B cell (primary cell): ENCODE measurements at places on chromosomes 7 and 10. TPM values are rescaled to one million over a fixed set of nuclear protein-coding genes. Genes with fewer than 3 reads are reported as not detected.
A peak's percentile ranks its signal among the peaks of the same experiment; 100 is the strongest.

DNA sequence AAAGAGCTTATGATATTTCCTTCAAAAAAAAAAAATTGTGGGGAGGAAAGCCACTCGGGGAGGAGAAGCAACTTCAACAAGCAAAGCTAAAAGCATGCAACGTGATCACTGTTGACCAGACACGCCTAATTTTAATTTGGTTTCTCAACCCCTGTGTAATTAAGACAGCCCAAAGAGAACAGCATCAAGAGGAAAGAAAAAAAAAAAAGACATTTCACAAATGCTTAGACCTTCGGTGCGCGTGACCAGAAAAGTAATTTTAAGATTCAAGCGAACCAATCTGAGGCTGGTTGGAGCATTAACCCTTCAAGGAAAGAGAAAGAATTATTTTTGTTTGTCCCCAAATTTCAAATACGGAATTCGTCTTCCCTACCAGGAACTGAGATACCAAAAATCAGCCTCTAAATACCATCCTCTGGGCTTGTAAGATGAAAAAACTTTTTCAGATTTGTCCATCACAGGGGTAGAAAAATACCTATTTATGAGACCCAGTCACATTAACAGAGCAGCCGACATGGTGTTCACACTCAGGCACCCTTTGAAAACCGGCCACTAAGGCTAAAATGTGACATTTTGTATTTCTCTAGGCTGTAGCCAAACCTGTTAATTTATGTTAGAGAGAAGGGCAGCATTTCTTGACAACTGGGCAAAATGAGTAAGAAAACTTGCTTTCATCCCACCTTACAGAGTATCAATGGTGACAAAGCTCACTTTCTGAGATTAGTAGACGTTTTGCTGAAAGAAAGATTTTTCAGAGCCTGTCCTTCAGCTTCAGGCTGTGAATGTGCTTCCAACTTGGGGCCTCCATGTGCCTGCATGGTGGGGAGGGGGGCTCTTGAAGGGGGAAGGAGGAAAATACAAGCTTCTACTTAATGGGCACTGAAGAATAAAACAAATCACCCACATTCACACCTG lies 179.9 kb upstream of the KLF14 start:
- H3K27me3 ChIP-seq: no peaks in the 10 kb centered on the region
- no peak for DNase-seq
- peak overlapping the region; percentile 98 for H3K4me3 ChIP-seq
- peaks cover 2% of the 10 kb centered on the region for H3K36me3 ChIP-seq

GRCh38 chr7:5574770-5575269 lies 151.2 kb upstream of the TNRC18 start:
- DNase-seq: no peak
- H3K36me3 ChIP-seq: no peaks in the 10 kb centered on the region
- H3K4me3 ChIP-seq: no peak overlapping the region
- H3K27ac ChIP-seq: no peak overlapping the region
- H3K27me3 ChIP-seq: no peaks in the 10 kb centered on the region

DNA sequence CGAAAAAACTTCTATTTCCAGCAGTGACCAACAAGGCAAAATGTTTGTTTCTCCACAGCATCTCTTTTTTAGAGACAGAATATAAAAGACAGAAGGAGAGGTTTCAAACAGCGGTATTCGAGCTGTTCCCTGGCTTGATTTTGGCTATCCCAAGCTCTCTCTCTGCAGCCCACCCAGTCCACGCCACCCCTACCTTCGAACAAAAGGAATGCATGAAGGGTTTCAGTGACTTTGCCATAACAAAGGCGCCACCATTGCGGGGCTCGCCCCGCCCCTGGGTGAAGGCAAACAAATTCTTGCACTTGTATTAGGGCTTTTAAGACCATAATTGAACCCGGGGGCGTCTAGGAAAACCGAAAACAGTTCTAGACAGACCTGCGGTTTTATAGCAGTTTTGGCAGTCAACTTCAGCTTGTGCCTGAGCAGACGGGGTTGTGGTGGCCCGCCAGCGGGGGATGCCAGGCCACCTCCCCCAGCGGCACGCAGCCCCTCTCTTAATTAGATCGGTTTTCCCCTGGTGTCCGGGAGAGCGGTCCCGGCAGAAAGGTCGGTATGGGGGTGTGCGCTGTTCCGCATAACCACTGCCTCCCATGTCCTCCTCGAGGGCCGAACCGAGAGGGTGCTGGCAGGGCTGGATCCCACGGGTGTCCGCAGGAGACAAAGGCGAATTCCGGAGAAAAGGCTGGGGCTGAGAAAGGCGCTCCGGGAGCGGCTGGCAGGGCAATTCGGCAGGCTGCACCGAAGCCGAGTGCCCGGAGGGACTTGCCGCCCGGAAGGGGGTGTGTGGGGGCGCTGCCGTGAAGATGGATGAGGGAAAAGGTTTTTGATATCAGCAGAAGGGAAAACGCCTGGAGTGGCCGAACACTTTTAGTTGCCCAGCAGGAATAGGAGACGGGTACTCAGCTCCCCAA lies 2.7 kb upstream of the HOXA11 start:
- H3K36me3 ChIP-seq: no peaks in the 10 kb centered on the region
- no peak overlapping the region for H3K4me3 ChIP-seq
- H3K4me1 ChIP-seq: peaks cover 81% of the 10 kb centered on the region
- peak; percentile 40 for DNase-seq
- H3K27ac ChIP-seq: no peak overlapping the region

The DIP2C gene
- 1.3 and 2.8 TPM in 2 replicates for polyA plus RNA-seq

- DNase-seq: no peak
- peaks cover 2% of the 10 kb centered on the region for H3K27me3 ChIP-seq
- no peak overlapping the region for H3K27ac ChIP-seq
- H3K36me3 ChIP-seq: no peaks in the 10 kb centered on the region
These were observed 28.6 kb upstream of the INSIG1 start for GRCh38 chr7:155268921-155269650.

GRCh38 chr10:58781873-58782488 lies 269.3 kb downstream of the BICC1 start:
- H3K4me3 ChIP-seq: no peak overlapping the region
- H3K27me3 ChIP-seq: no peaks in the 10 kb centered on the region
- no peaks in the 10 kb centered on the region for H3K4me1 ChIP-seq

GRCh38 chr7:69892790-69893189 lies 294.5 kb downstream of the AUTS2 start:
- H3K27ac ChIP-seq: no peak overlapping the region
- H3K27me3 ChIP-seq: no peaks in the 10 kb centered on the region
- no peak overlapping the region for H3K4me3 ChIP-seq
- DNase-seq: no peak

DNA sequence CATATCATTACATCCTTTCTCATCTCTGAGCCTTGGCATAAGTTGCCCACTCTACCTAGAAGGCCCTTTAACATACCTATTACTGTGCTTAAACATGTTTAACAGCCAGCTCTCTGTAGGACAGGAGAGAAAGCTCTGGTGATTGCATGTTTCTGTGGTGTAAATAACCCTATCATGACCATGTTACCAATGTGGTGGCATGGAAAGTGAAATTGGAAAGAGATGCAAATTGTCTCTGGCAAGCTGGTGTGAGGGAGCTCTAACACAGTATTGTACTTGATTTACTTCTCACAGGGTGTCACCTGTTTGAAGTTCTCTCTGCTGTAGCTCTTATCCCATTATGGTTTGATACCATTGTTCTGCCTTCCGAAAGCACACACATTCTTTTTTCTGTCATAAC lies 231.8 kb upstream of the DKK1 start:
- H3K27ac ChIP-seq: no peak overlapping the region
- H3K4me1 ChIP-seq: no peaks in the 10 kb centered on the region
- no peak overlapping the region for H3K4me3 ChIP-seq
- no peak for DNase-seq
- no peaks in the 10 kb centered on the region for H3K27me3 ChIP-seq
- no peaks in the 10 kb centered on the region for H3K36me3 ChIP-seq

The GNAT3 gene
- not detected in 2 replicates for polyA plus RNA-seq

DNA sequence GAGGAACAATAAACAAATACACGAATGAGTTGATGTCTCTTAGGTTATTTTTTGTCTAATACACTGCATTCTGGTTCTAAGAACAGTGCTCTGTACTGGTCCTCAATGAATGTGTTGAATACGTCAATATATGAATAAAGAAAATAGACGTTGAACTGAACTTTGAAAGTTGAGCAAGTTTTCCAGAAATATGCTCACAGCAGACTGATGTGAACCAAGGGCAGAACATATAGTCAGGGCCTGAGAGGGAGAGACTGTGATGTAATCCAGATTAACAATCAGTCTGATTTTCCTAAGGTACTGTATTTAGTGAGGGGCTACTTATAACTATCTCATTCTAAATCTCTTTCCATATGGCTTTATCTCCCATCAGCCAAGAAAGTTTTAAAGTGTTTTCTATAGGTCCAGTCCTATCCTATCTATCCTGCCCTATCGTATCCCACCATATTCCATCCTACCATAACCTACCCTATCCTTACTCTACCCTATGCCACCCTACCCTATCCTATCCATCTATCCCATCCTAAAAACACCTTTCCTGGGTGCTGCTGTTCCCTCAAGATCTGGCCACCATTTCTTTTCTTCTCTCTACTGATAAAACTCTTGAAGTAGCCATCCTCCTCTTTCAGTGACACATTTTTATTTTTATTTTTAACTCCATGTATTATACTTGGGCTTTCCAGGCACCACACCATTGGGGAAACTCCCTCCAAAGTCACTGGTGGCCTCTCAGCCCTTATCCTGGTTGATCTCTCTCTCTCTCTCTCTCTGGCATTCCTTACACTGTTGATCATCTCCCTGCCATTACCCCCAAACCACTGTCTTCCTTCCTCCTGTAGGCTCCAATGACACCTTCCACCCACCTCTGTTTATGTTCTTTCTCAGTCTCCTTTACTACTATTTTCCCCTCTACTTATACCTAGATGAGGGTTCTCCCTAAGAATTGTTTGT lies 212.3 kb upstream of the SLC26A5 start:
- no peaks in the 10 kb centered on the region for H3K4me1 ChIP-seq
- DNase-seq: no peak
- H3K27ac ChIP-seq: no peak overlapping the region
- H3K36me3 ChIP-seq: no peaks in the 10 kb centered on the region
- H3K27me3 ChIP-seq: no peaks in the 10 kb centered on the region

- no peaks in the 10 kb centered on the region for H3K36me3 ChIP-seq
- H3K27me3 ChIP-seq: no peaks in the 10 kb centered on the region
- no peak for DNase-seq
- no peak overlapping the region for H3K27ac ChIP-seq
These were observed 37.8 kb upstream of the LRRC17 start for GRCh38 chr7:102874966-102875365.

DNA sequence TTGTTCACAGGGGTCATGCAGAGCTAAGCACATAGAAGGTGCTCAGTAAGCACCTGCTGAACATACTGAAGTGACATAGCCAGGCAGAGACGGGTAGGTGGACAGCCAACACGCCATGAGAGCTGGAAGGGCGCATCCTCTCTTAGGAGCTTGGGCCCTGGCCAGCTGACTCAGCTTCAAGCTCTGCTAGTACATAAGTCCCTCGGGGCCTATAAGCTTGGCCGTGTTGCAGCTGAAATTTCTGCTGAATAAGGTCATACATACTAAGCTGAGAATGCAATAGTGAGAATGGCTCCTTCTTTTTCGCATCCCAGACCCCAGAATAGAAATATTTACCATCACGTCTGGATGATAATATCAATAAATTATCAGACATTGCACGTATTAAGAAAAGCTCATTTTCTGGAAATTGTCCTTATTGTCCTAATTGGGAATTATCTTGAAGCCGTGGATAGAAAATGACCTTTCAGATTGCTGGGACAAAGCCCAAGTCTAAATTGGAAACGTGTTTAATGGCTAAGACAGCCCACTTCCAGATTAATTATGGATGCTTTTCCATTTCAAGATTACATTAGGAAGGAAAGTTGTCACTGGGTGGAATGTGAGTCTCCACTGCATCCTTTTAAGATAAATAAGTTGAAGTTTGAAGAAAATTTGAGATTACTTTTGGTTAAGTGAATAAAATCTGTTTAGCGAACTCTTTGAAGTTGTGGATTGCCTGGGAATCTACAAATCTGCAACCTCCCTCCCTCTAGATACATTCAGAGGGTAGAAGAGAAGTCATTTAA lies 287.1 kb upstream of the C7orf33 start:
- H3K27me3 ChIP-seq: no peaks in the 10 kb centered on the region
- H3K36me3 ChIP-seq: no peaks in the 10 kb centered on the region
- peak overlapping the region; percentile 90 for H3K27ac ChIP-seq

DNA sequence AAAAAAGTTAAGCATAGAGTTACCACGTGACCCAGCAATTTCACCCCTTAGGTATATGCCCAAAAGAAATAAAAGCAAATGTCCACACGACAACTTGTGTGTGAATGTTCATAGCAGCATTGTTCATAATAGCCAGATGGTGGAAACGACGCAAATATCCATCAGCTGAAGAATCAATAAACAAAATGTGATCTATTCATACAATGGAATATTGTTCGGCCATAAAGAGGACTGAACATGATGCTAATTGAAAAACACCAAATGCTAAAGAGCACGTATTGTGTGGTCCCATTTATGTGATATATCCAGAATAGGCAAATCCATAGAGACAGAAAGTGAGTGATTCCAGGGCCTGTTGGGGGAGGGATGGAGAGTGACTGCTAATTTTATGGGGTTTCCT lies 18.3 kb upstream of the USP6NL start:
- DNase-seq: no peak
- no peaks in the 10 kb centered on the region for H3K36me3 ChIP-seq
- H3K27me3 ChIP-seq: no peaks in the 10 kb centered on the region
- no peak overlapping the region for H3K27ac ChIP-seq
- peaks cover 36% of the 10 kb centered on the region for H3K4me1 ChIP-seq

GRCh38 chr10:80421050-80421706 lies 12.8 kb downstream of the PRXL2A start:
- no peaks in the 10 kb centered on the region for H3K27me3 ChIP-seq
- DNase-seq: no peak
- peaks cover 31% of the 10 kb centered on the region for H3K4me1 ChIP-seq
- H3K27ac ChIP-seq: no peak overlapping the region
- H3K4me3 ChIP-seq: no peak overlapping the region

DNA sequence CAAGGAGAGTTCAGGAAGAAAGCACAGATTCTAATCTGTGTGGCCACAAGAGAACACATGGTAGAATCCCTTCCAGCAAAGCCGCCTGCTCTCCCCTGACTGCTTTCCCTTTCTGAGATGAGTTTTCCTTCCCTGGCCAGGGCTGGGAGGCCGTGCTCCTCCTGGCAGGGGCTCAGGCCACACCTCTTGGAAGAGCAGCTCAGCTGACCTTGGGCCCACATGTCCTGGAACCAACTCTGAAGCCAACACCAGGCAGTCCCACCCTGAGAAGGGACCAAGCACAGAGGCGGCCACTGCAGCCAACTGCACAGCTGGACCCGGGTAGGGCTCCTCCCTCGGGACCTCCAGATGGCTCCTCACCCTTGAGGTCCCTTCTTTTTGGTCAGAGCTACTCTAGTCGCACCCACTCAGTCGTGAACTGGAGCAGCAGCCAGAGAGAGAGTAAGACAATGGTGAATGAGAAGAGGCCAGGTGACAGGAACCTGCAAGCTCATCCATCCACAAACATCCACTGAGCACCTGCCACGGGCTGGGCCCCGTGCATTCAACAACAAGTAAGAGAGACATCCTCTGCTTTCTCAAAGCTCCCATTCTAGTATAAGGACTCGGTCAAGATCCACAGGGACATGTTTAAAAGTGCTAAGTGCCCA lies 40.3 kb downstream of the FAM53B start:
- H3K36me3 ChIP-seq: peaks cover 83% of the 10 kb centered on the region
- peaks cover 100% of the 10 kb centered on the region for H3K4me1 ChIP-seq
- no peaks in the 10 kb centered on the region for H3K27me3 ChIP-seq
- H3K4me3 ChIP-seq: no peak overlapping the region

The CCSER2 gene
- polyA plus RNA-seq: 6.0 and 8.7 TPM in 2 replicates

- DNase-seq: peak; percentile 71
- no peak overlapping the region for H3K4me3 ChIP-seq
- H3K4me1 ChIP-seq: no peaks in the 10 kb centered on the region
- H3K27ac ChIP-seq: no peak overlapping the region
These were observed 33.9 kb downstream of the CACUL1 start for GRCh38 chr10:118720685-118721538.
